ENCODE measurements at places on chromosomes 1 and 21. TPM values are rescaled to one million over a fixed set of nuclear protein-coding genes. Genes with fewer than 3 reads are reported as not detected.

Gene AADACL3
- not detected for total RNA-seq

Gene OR2G6
- not detected for total RNA-seq

Gene ERRFI1
- total RNA-seq, result 1.0 TPM

Gene GBP1
- 144 TPM for total RNA-seq

Gene AMY1C
- not detected for total RNA-seq

Gene SYT6
- not detected for total RNA-seq

Gene KLHDC8A
- not detected for total RNA-seq

Gene LCE3E
- not detected for total RNA-seq

Gene KTI12
- 11.3 TPM for total RNA-seq

Gene SLAMF8
- total RNA-seq, result 0.10 TPM

Gene KRTAP19-3
- total RNA-seq, result not detected

Gene CATSPERE
- total RNA-seq, result 0.23 TPM

Gene IFI44
- 320 TPM for total RNA-seq

Gene CLDN17
- total RNA-seq, result not detected

Gene CCDC181
- total RNA-seq, result not detected

Gene SV2A
- 14.4 TPM for total RNA-seq

Gene CD52
- 1,572 TPM for total RNA-seq

Gene DIRAS3
- not detected for total RNA-seq

Gene SELL
- total RNA-seq, result 297 TPM

Gene HHIPL2
- total RNA-seq, result 0.10 TPM

Gene LCE7A
- not detected for total RNA-seq

Gene OVAAL
- not detected for total RNA-seq

Gene PRR9
- total RNA-seq, result not detected

Gene PBX1
- total RNA-seq, result 0.23 TPM

Gene TMEM240
- total RNA-seq, result not detected

Gene PLEKHN1
- 7.6 TPM for total RNA-seq

Gene CALML6
- 0.38 TPM for total RNA-seq

Gene OR2L8
- not detected for total RNA-seq

Gene LIPI
- not detected for total RNA-seq

Gene ACOT11
- 0.55 TPM for total RNA-seq

Gene FLVCR1
- total RNA-seq, result 14.2 TPM

Gene GJA9
- total RNA-seq, result not detected

Gene OLFM3
- total RNA-seq, result not detected

Gene SLC9C2
- total RNA-seq, result not detected

Gene AGBL4
- total RNA-seq, result not detected

Gene PTPN14
- total RNA-seq, result 0.20 TPM

Gene OPTC
- not detected for total RNA-seq

Gene ROR1
- total RNA-seq, result 0.10 TPM

Gene AK5
- 0.65 TPM for total RNA-seq

Gene OR14A2
- total RNA-seq, result not detected

Gene NUDT4B
- total RNA-seq, result 0.70 TPM

Gene NEXN
- 0.95 TPM for total RNA-seq

Gene MANEAL
- 1.7 TPM for total RNA-seq

Data from activated CD4-positive, alpha-beta memory T cell treated with anti-CD3 and anti-CD28 coated beads, Interleukin-2, amount 10 ng/mL, durations not matched to agents 7 days and 5 days (primary cell).